CD4-positive, alpha-beta T cell treated with Interleukin-17A for 1 hour (primary cell): ENCODE measurements at places on chromosomes 1 and 21.
A peak's percentile ranks its signal among the peaks of the same experiment; 100 is the strongest.

DNA sequence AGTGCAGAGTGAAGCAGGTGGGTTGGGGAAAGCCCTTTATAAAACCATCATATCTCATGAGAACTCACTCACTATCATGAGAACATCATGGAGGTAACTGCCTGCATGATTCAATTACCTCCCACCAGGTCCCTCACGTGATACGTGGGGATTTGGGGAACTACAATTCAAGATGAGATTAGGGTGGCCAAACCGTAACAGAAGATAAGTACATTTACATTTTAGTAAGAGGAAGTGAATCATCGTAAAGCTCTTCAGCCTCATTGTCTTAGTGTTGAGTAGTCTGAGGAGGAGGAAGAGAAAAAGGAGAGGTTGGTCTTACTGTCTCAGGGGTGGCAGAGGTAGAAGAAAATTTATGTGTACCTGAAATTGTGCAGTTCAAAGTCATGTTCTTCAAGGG, 1053.4 kb upstream of the ADGRL4 start:
- no peak for DNase-seq

DNA sequence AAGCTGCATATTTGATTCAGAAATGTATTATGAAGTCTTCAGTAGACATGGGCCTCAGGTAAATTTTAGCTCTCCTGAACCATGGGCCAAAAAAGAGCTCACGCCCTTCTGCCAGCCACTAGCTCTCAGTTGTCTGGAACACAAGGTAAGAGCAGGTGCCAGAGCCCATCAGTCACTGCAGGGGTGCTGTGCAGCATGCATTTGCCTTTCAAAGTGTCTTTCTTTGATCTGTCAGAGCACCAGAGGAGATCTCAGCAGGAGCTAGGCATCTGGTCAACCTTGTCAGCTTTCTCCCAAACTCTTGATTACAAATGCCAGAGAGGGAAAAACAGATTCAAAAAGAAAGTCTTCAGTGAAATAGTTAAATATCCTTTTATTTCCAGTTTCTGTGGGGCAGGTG, 332.3 kb downstream of the COL11A1 start:
- no peak for DNase-seq

- DNase-seq: peak; percentile 73
Observed at GRCh38 chr21:37463083-37463801, 96.7 kb downstream of the DYRK1A start.

DNA sequence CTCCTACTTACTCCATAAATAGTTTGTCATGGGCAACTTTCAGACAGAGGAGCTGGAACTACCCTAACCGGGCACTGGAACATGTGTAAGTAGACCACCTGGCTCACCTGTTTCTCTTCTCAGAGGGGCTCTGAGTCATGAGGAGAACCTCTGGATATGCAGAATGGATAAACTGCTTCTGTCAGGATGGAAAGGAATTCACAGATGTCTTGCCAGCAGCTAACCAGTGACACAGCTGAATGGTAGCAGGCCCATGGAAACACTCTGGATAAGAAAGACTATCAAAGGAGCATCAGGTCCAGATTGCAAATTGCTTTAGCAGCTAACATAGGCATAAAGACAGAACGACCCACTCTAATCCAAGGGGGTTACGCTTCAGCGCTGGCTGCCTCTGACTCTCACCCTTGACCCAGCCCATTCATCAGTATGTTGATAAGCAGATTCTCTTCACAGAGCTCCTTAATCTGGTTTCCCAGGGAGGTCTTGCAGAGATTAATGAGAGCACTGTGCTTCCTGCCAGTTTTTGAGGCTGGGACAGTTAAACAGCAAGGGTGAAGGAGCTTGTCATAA, 54.2 kb downstream of the HIVEP3 start:
- DNase-seq: no peak

GRCh38 chr1:45974541-45975269, 157.7 kb downstream of the PIK3R3 start:
- no peak for DNase-seq

GRCh38 chr1:209768354-209768774, 12.5 kb downstream of the TRAF3IP3 start:
- DNase-seq: peak; percentile 87
